ENCODE measurements at places on chromosomes 6 and 20.

GRCh38 chr20:7232796-7233195 lies 465.3 kb downstream of the BMP2 start:
- no peak for DNase-seq

DNA sequence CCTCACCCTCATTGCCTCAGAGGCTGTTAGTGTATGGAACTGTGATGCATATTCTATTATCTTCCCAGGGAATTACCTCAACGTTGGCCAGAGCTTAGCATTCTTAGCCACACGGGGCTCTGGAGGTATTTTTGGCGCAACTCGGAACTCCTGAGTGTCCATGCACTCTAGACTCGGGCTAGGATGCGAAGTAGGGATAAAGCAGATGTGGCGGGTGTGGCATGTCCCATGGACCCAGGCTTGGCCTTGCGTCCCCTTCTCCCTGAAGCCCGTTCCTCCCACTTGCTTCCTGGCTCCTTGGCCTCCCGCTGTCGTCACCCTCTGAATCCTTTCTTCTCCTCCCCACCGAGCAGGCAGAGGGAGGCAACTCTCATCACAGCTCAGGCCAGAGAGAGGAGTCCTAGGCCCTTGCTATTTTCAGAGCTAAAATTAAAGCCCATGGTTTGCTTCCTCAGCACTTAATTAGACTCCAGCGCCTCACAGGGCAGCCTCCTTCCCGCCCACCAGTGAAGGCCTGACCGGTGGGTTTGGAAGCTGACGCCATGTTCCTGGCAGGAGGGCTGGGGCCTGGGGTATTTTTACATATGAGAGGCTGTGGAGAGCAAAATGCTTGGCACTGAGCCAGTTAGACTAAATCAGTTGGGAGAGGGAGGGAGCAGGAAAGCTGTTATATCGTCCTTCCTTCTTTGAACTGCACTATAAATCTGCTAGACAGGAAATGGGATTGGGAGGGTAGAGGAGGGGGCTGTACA lies 138.7 kb downstream of the FOXO3 start:
- DNase-seq, result no peak

- no peak for DNase-seq
Observed at GRCh38 chr6:24845578-24845977, 46.9 kb upstream of the ARMH2 start.

DNA sequence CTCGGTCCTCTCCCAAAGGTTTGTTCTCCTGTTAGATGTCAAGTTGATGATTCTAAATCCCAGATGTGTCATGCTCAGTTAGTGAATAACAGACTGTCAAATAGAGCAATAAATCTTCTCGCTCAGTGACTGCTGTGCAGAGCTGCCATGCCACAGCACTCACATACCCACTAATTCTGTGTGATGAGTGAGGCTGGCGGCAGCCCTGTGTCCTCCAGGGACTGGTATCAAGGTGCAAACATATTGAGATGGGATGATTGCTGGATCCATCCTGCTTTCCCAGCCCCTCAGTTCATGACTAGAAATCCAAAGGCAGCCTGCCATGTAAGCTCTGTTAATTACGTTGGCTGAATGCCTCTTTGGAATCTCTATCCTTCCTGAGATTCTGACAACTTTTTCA lies 103.9 kb downstream of the OLIG3 start:
- no peak for DNase-seq

DNA sequence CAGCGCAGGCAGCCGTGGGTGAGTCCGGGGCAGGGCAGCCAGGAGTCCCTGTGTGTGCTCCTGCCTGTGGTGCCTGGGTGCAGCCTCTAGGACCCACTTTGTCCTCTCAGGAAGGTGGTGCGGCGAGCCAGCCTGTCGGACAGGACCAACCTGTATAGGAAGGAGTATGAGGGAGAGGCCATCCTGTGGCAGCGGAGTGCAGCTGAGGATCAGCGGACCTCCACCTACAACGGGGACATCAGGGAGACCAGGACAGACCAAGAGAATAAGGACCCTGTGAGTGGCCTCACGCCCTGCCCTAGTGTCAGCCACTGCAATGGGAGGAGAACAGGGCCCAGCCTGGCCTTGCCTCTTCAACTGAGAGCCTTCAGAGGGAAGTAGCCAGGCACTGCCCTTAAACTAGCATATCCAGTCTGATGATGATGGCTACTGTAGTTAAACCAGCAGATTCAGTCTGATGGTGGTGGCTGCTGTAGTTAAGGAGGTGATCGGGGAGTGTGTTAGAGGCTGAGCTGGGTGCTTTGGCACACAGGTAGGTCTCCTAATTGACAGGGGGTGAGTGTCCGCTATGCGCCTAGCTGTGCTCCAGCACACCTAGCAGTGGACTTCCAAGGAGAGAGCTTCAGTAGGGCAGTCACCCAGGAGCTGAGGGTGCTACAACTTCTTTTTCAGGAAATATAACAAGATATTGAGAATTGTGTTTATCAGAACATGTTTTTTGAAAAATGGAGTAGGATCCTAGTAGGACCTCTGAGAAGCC lies 18.1 kb upstream of the FAM83D start:
- no peak for DNase-seq

DNA sequence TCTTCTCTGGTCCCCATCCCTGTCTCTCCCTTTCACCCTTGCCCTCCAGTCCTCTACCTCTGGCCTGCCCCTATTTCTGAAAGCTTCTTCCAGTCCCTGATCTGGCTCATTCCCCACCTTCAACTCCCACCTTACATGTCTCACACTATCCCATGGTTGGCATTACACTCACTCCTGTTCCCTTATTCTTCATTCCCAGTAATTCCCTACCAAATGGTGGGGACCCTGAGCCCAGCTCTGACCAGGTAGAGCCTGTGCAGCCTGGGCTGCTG lies 6.4 kb downstream of the TP53INP2 start:
- DNase-seq, result no peak

DNA sequence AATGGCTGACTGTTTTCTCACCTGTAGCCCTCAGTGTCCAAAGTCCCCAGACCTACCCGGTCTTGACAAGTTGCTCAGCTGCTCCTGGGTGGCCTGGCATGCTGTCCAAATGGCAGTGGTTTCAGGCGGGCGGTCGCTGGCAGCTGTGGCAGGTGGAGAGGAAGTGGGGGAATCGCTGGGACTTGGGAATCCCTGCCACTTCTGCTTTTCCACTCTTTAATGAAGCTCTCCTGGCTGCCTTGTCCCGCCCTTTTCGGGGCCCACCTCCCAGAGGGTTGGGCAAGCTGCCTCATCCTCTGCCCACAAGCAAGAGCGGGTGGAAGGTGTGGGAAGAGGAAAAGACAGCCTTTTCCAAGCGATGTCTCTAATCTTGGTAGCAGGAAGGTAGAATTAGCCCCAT lies at the start of gene OCSTAMP:
TSS of gene OCSTAMP (minus strand) at position 194 of the 400 bp plus-strand sequence. CDS start at position 100, 94 bp downstream.
- DNase-seq, result no peak

- DNase-seq, result peak; percentile 86
Observed at GRCh38 chr6:156777577-156778453, 637 bp downstream of the ARID1B start.

- DNase-seq, result no peak
Observed at GRCh38 chr20:21050710-21051109, 55.4 kb downstream of the LINC00237 start.

GRCh38 chr6:148497257-148497656 lies 154.6 kb downstream of the SASH1 start:
- peak; percentile 64 for DNase-seq

DNA sequence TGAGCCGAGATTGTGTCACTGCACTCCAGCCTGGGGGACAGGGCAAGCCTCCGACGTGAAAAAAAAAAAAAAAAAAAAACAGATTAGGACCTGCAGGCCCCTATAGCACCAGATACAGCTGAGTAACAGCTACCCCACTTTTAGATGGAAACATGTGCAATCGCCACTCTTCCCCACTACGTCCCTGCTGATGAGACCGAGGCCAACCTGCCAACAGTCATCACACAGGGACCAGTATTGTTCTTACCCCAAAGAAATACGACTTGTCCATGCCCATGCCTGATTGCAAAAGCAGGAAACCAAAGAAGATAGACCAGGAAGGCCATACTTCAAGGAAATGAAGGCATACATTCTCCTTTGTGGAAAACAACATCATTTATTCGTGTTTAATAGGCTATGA lies 45.8 kb downstream of the ZMYND8 start:
- no peak for DNase-seq

DNA sequence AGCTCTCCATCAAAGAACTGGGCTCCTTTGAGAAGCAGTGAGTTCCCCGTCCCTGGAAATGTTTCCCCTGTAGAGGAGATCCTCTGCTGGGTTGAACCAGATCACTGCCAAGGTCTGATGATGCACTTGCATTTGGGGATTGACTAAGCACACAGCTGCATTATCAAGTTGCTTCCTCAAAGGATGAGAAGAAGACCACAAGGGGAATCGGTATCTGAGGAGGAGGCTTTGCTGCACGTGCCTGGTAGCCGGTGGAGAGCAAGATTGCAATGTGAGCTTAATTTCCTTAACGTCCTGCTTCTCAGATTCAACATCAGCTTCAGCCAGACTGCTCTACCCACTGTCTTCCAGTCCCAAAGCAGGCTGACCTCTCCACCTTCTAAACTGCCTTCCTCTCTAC lies 128.8 kb upstream of the STMND1 start:
- DNase-seq, result no peak

- no peak for DNase-seq
Observed at GRCh38 chr20:13263451-13263850, 42.4 kb downstream of the ISM1 start.
